ENCODE measurements at places on chromosomes 16 and 17.

GRCh38 chr17:39244600-39245570 lies 19.1 kb upstream of the STAC2 start:
- peak; percentile 89 for DNase-seq

GRCh38 chr16:72975809-72976437 lies 72.0 kb downstream of the ZFHX3 start:
- DNase-seq = no peak

DNA sequence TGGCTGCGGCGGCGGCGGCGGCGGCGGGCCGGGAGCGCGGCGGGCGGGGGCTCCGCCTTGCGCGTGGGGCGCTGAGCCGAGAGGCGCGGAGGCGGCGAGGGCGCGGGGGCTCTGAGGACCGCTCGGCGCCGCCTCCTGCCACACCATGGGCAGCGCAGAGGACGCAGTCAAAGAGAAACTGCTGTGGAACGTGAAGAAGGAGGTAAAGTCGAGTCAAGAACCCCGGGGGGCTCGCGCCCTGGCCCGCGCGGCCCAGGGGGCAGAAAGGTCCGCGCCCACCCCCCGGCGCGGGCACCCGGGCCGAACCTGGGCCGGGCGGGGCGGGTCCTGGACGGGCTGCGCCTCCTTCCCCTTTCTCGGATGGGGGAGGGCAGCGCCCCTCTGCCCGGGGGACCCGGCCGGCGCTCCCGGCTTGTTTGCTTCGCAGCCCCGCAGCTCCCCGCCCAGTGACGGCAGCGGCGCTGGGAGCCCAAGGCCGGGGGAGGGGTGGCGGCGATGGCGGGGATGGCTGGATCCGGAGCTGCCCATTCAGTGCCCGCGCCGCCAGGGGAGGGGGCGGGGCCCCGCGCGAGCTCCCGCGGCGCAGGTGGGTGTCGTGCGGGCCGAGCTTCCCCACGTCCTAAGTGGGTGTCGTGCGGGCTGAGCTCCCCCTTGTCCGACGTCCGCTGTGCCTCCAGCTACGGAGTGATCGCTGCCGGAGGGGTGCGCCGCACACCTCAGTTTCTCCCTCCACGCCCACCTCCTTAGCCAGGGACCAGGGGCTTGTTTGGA lies 428 bp downstream of the SGSM2 start:
- peak; percentile 76 for DNase-seq

DNA sequence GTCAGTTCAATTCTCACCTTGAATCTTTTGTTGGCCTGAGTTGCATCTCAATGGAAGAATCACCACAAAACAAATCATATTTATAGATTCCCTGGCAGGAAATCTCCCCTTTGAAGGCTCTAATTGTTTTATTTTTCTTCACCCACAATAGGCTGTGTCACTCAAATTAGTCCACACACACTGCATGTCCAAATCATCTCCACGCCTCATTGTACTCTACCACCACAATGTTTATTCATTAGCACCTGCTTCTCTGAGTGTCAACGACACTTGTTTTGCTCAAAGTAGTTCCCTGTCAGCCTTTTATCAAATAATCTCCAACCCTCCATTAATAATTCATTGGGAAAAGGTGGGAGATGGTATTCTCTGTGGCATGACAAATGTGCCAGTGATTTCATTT lies 164.3 kb downstream of the ABCC12 start:
- DNase-seq = no peak

DNA sequence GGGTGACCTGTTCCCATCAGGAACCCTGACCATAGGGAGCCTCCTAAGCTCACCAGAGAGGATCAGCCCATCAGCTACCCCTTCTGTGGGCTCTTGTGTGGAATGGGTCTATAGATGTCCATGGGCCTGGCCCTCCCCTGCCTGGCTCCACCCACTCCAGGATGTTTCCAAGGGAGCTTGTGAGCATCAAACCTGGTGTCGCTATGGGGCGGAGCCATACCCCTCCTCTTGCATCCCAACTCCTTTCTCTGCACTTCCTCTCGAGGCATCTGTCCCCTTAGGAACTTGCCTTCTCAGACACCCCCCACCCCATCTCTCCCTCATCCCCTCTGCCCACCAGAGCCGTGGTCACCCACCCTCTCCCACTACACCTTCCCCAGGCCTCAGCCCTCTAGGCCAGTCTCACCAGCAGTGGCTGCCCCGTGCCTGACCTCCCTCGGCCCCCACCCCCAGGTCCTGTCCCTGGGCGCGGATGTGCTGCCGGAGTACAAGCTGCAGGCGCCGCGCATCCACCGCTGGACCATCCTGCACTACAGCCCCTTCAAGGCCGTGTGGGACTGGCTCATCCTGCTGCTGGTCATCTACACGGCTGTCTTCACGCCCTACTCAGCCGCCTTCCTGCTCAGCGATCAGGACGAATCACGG lies 10.4 kb downstream of the KCNH6 start:
- no peak for DNase-seq
